ENCODE measurements at places on chromosomes 5 and 9.

- DNase-seq = peak; percentile 77
Measured at GRCh38 chr9:131670247-131671132, 69.4 kb downstream of the RAPGEF1 start.

DNA sequence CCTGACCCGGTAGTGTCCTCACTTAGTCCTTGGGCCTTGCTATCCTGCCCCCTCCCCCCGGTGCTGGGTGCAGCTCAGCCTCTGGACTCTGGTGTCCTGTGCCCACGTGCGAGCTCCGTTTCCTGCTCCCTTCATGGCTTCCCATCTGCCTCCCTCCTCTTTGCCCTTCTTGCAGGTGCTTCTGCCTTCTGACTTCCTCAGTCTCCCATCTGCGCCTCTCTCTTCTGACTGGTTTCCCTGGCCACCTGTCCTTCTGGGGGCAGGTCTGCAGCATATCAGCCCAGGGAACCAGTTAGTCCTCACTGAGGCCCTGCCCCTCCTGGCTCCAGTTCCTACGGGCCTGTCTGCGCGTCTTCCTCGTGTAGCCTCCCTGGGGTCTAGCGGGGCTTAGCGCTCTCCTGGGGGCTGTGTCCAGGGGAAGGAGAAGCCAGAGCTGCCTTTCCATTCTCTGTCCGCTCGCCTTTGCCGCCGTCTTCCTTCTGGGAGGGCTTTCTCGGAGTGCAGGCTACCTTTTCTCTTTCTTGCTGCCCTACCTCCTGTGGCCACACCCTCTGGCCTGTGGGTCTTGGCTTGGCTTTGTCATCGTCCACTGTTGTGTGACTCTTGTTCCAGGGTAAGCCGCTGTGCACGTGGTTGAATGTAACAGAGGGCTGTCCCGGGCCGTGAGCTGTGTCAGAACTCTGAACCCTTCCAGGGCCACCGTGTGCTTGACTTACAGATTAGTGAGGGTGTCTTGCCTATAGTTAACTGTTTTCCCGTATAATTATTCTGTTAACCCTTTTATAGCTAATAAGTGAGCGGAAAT is 51.8 kb downstream of the EHMT1 start:
- DNase-seq = no peak

DNA sequence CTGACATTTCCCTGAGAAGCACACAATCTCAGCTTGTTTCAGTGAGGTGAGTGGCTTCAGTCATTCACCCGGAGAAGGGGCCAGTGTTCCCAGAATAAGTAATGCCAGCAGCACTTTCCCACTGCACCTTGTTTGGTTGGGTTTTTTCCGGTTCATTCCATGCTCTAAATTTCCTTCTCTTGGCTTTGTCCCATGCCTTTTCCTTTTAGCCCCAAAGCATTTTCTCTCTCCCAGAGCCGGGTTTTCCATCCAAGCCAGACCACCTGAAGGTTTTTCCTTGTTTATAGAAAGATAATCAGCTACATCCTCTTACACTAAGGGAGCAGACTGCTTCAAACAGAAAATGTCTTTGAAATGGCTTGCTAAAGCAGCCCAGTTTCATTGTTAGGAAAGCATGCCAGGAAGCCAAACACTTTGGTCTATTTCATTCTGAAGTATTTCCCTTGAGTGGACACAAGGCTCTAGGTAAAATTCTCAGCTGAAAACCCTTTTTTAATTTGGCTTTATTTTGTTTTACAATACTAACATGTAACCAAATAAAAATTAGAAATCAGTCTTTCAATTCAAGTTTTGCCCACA is 501.6 kb downstream of the DTWD2 start:
- no peak for DNase-seq

- peak; percentile 86 for DNase-seq
Measured at GRCh38 chr9:84668196-84669012, 1.1 kb upstream of the NTRK2 start.

- no peak for DNase-seq
Measured at GRCh38 chr5:35345222-35345621, 114.9 kb upstream of the PRLR start.

DNA sequence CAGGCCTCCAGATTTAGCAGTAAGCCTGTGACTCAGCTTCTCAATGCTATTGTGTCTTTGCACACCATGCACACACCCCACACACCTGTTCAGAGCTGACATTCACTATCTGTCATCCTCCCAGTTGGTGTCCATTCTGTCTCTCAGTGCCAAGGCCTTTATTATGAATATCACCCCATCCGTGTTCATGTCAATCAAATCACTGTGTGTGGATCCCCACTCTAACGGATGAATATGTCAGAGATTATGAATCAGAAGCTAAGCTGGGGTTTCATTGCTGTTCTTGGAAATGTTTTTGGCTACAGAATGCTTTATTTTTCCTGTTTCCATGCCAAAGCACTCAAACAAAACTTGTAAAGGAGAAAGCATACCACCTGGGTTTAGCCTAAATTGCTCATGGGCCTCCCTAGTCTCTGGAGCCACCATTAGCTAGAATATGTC is 9.4 kb upstream of the MAMDC2 start:
- DNase-seq = no peak

DNA sequence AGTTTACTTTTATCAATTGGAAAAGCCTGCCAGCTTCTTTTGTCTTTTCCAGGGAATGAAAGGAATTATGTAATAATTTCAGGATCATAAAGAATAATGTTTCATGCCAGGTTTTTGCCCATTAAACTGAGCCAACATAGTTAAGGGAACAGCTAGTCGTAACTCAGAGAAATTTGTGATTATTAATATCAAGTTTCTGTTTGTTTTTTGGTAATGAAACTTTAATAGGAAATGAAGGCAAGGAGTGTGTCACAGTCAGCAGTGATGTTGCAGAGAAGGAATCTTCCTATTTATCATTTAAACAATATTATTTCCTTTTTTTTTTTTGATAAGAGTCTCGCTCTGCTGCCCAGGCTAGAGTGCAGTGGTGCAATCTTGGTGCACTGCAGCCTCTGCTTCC is 10.7 kb downstream of the NFIL3 start:
- DNase-seq = no peak

DNA sequence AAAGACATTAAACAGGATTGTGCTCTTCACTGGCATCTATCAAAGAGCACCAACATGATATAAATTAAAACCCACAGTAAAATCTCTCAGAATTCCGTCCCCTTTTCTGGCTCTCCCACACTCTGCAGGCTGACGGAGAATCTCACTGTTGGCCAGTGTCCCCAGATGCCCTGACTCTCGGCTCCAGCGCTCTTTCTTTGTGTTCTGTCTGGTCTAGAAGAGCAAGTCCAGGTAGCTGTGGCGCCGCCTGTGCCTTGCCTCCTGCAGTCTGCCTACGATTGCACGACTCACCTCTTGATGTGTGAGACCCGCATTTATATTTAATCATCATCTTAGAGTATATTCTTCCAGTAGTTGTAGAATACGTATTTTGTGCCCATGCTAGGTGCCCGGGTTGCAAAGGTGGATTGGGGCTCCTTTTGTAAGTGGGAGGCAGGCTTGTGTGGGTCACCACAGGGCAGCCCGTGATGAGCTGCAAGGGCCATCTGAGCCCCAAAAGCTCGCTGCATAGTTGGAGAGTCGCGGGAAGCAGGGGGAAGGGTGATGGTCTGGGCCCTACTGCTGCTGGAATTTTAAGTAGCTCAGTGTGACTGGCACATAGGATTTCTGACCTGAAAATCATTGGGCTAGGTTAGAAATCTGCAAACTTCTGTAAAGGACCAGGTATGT is 55.6 kb downstream of the EHMT1 start:
- DNase-seq = no peak

GRCh38 chr9:91562416-91562815 is 138.8 kb upstream of the NFIL3 start:
- no peak for DNase-seq

DNA sequence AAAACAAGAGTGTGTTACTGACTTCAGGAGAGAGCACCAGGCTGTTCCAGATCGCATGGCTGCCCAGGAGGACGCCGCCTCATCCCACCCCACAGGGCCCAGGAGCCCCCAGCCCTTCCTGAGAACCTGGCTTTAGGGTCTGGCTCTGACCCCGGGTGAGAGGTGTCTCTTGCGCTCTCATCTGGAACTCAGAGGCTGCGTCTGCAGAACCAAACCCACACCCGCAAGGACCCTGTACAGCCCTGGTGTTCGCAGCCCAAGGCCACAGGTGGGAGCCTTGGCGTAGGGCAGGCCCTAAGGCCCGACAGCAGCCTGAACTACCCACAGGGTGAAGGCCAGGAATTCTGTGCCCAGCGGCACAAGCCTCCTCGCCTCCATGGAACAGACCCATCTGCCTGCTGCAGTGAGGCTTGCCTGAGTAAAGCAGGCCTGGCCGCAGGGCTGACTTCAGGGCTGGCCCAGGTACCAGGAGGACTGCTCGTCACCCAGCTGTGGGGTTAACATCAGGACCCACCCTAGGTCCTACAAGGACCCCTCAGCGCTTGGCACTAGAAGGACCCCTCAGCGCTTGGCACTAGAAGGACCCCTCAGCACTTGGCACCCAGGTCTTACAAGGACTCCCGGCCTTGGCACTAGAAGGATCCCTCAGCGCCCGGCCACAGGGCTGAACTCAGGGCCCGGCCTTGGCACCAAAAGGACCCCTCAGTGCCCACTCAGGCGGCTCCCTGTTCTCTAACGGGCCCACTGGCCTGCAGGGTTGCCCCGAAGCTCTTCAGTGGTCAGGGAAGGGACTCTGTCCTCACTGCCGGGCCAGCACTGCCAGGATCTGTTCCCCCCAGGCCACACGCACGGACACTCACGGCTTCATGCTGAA is 48.2 kb downstream of the NKD2 start:
- DNase-seq = no peak

DNA sequence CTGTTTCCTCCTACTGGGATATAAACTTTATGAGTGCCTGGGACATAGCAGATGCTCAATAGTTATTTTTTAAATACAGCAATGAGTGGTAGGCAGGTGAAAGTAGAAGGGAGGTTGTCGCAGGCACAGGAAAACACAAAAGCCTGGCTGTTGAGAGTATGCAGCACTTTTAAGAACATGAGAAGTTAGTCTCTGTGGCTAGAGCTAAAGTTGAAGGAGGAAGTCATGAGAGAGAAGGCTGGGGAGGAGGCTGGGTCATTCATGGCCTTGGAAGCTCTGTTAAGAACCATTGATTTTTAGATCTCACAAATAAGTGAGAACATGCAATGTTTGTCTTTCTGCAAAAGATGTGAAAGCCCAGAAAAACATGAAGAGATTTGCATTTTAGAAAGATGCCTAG is 126.7 kb downstream of the PRKACG start:
- peak; percentile 36 for DNase-seq

DNA sequence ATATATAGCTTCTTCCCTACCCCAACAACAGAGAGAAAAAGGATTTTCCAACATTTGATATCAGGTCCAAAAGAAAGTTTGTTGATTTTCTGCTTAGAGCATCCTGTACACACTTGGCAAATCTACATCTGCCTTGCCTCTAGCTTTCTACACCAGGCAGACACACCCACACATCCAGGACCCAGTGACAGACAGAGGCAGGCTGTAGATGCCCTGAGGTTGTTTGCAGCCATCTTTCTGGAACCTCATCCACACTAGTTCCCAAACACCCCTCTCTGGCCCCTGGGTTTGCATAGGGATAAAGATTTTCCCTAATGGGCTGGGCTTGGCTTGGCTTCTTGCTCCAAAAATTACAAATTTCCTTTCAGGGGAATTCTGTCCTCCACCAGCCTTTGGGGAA is 138.2 kb upstream of the FST start:
- DNase-seq = no peak

GRCh38 chr5:72559866-72560766 is 52.9 kb upstream of the ZNF366 start:
- DNase-seq = peak; percentile 46

GRCh38 chr5:143117821-143118220 is 285.7 kb downstream of the NR3C1 start:
- no peak for DNase-seq

GRCh38 chr5:54480296-54480695 is 24.8 kb downstream of the HSPB3 start:
- DNase-seq = no peak

GRCh38 chr9:136693490-136694162 is 6.4 kb upstream of the AGPAT2 start:
- DNase-seq = no peak

- DNase-seq = no peak
Measured at GRCh38 chr9:27442464-27442863, 81.6 kb upstream of the IFNK start.

All from pons (tissue), 1 donor.